ENCODE measurements at places on chromosomes 5 and 9.

DNA sequence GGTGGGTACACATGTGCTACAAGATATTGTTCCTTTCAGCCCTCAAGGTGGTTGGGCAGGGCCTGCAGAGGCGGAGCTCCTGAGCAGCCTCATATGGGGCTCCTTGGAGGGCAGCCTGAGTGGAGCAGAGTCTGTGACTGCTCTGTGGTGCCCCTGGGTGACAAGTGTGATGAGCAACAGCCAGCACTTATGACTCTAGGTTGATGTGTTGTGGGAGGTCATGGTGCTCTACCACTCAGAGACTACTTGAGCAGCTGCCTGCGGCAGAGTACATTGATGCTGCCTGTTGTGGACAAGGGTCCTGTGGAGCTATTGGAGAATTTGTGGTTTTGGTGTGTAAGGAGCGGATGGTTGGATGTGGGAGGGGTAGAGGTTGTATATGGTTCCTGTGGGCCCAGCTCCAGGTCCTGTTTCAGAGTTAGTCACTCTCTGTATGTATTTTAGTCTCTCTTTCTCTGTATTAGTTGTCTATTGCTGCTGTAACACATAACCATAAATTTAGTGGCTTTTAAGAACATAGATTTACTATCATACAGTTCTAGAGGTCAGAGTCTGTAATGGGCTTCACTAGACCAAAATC lies 141.3 kb downstream of the SREK1 start:
- DNase-seq: no peak

GRCh38 chr9:87013490-87013889 lies 66.2 kb upstream of the GAS1 start:
- no peak for DNase-seq

DNA sequence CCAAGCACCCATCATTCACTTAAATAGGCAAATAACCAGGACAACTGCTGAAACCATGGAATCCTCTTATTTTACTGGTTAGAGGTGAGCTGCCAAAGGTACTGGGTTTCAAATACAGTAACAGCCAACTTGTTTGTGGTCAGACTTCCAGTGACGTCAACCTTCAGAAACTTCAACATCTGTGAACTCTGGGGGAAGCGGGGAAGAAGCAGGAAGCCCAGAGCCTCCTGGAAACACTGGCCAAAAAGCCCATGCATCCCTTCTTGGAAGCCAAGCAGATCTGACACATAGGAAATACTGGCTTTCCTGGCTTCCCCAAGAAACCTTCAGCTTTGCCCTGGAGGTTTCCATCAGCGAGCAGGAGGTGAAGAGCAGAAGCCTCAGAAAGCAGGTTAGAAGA lies 4.9 kb upstream of the FRRS1L start:
- DNase-seq: no peak

- DNase-seq: no peak
These were observed 74.5 kb upstream of the SPINK5 start for GRCh38 chr5:147989239-147989638.

GRCh38 chr9:115649991-115650472 lies 503.6 kb upstream of the PAPPA start:
- peak; percentile 58 for DNase-seq

DNA sequence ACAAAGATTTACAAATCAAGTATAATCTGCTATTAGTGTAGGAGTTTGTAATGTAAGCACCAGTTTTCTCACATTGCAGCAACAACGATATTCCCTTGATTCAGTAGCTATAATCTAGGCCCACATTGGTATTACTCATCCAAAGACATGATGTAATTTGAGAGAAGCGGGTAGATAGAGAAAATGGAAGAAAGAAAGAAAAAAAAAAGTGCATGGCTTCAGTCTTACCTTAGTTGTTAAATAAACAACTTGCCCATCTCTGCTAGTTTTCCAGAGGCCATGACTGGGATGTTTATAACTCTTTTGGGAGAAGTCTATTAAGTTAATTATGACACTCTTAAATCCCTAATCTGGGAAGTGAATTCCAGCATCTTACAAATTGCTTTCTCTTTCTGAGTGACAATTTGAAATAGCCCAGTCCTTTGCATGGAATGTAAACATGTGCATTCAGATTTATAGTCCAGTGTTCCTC lies 2.8 kb downstream of the MELK start:
- no peak for DNase-seq

DNA sequence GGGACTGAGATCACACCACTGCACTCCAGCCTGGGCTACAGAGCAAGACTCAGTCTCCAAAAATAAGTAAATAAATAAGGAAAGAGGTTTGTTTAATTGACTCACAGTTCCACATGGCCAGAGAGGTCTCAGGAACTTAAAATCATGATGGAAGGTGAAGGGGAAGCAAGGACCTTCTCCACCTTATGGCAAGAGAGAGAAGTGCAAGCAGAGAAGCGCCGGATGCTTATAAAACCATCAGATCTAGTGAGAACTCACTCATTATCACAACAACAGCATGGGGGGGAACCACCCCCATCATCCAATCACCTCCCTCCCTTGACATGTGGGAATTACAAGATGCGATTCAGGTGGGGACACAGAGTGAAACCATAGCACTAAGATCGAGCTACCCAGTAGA lies 22.8 kb upstream of the RGMB start:
- DNase-seq: no peak

DNA sequence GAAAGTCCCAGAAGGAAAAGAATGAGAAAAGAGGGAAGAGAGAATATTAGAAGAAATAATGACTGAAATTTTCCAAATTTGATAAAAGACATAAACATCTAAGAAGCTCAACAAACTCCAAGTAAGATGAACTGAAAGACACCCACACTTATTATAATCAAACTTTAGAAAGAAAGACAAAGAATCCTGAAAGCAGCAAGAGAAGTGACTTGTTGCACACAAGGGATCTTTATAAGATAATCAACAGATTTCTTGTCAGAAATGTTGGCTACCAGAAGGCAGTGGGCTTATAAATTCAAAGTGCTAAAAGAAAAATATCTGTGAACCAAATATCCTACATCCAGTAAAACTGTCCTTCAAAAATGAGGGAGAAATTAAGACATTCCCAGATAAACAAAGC lies 49.0 kb upstream of the FNIP1 start:
- no peak for DNase-seq

DNA sequence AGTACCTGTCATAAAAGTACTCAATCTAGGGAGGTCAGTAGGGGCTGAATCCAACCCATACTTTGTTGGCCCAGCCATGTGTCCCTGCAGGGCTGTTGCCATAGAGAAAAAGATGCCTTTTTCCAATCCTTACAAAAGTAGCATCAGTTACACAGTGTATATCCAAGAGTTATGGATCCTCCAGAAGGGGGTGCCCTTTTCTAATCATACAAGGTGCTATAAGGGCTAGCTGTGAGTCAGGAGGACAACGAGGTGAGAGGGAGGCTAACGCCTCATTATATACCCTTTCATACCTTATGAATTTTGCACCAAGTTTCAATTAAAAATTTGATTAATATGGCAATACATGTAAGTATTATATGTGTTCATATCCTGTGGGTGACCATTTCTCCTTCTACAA lies 4.8 kb downstream of the KIAA0825 start:
- DNase-seq: no peak

DNA sequence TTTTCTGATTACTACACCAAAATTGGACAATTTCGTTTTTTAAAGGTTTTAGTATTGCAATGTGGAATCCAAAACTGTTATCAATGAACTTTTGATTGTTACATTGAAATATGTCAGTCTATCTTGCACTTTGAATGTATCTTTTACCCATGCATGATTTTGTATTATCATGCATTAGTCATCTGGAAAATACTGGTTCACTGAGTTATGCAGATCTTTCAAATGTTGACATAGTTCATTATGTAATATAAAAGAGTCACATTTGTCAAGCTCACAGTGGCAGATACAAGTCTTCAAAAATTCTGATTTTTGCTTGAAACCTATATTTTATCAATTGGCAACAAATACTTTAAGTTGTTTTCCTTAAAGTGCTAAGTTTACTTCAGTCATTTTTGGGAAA lies 85.2 kb downstream of the NR3C1 start:
- no peak for DNase-seq

DNA sequence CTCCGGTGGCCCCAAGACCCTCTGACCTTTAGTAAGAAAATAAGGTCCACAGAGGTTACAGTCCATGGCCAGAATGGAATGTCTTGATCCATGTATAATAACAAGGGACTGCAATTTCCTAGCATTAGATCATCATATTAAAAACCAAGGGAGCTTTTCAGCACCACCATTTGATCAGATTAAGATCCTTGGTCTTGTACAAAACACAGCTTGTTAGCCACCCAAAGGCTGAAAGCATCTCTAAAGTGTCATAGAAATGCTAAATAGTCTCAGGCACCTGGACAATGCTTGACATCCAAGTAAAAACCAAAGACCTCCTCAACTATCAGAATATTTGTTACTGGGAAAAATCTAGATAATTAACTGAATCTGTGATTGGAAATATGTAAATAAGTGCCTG lies 50.3 kb upstream of the VPS13A start:
- no peak for DNase-seq

GRCh38 chr5:65062469-65063083 lies 293.8 kb downstream of the CWC27 start:
- no peak for DNase-seq
